ENCODE measurements at places on chromosomes 7 and 10. TPM values are rescaled to one million over a fixed set of nuclear protein-coding genes. Genes with fewer than 3 reads are reported as not detected.

DNA sequence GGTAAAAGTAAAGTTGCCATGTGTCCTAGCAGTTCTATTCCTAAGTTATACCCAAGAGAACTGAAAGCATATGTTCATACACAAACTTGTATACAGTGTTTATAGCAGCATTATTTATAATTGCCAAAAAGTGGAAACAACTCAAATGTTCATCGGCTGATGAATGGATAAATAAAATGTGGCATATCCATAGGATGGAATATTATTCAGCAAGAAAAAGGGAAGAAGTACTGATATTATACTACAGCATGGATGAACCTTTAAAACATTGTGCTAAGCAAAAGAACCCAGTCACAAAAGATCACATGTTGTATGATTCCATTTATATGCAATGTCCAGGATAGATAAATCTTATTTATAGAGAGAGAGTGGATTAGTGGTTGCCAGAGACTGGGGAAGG, 68.9 kb downstream of the NRF1 start:
- DNase-seq = no peak

Gene PDAP1
- total RNA-seq = 169 TPM

DNA sequence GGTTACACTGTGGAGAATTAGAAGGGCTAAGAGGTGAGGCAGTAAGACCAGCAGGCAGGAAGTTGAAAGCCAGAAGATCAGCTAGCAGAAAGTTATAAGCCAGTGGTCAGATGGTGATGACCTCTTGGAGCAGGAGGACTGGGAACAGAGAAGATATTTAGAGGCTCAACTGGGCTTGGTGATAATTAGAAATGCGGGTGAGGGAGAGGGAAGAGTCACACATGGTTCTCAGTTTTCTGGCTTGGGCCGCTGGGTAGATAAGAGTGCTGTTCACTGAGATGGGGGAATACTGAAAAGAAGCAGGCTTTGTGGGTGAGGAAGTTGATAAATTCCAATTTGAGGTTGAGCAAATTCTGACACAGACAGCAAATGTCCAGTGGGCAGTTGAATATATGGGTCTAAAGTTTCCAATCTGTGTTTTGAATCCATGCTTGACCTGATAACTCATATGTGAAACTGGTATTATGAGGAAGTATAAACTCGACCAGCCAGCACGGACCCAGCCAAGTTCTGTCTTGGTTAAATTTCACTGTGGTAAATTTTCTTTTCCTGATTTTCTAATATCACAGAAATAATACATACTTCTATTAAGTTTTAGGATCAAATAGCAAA, 22.7 kb downstream of the LSMEM1 start:
- no peak for DNase-seq

- no peak for DNase-seq
Observed at GRCh38 chr7:97107192-97107800, 10.2 kb upstream of the SDHAF3 start.

- DNase-seq = peak; percentile 11
Observed at GRCh38 chr7:40551685-40552576, 417.1 kb downstream of the SUGCT start.

DNA sequence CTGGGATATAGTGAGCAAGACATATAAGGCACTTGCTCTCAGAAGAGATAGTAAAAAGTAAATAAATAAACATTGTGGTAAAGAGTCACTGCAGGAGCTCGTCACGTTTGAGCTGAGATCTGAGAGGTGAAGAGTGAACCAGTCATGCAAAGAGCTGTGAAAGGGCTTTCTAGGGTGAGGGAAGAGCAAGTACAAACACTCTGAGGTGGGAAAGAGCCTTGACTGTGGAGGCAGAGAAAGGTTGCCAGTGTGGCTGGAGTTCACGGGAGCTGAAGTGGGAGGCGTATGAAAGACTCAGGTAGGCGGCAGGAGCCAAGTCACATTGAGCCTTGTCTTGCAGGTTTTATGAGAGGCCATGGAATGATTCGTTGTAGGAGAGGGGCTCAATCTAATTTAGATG, 141.0 kb downstream of the C1GALT1 start:
- no peak for DNase-seq
